EH (cell line): ENCODE measurements at places on chromosomes 5 and 9.
A peak's percentile ranks its signal among the peaks of the same experiment; 100 is the strongest.

- no peak for DNase-seq
These were observed 721.2 kb upstream of the COX7C start for GRCh38 chr5:85896514-85896913.

GRCh38 chr9:87580941-87581438 lies 83.3 kb downstream of the DAPK1 start:
- DNase-seq, result no peak

GRCh38 chr9:128733256-128733655 lies 9.3 kb upstream of the ZDHHC12 start:
- peak; percentile 82 for DNase-seq

DNA sequence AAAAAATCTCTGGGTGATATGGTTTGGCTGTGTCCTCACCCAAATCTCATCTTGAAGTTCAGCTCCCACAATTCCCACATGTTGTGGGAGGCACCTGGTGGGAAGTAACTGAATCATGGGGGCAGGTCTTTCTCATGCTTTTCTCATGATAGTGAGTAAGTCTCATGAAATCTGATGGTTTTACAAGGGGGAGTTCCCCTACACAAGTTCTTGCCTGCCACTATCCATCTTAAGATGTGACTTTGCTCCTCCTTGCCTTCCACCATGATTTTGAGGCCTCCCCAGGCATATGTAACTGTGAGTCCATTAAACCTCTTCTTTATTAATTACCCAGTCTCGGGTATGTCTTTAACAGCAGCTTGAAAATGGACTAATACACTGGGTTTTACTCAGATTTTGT lies 513.9 kb downstream of the TLE4 start:
- DNase-seq, result no peak

DNA sequence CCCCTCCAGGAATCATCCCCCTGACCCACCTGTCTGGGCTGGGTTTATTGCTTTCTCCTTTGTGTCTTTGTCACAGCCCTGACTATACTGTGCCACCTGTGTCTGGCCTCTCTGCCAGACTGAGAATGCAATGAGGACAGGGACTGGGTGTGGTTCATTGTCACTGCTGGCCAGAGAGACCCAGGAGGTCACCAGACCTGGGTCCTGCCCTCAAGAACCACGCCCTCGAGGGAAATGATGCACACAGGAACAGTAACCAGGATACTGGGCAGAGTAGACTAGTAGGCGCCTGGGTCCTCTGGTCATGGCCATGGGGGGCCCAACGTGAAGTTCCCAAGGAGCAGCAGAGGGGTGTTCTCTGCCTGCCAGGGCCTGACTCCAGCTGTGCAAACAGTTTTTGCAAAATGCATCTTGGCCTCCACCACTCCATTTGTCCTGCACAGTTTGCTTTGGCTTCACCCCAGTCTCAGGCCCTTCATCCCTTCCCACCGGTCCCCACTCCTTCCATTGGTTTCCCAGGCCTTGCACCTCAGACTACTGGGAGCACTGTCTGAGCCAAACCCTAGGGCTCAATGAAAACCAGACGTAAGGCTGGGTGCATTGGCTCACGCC lies 17.8 kb downstream of the RGS3 start:
- DNase-seq, result no peak

- DNase-seq, result no peak
These were observed 8.1 kb upstream of the ARSB start for GRCh38 chr5:78993165-78993564.

DNA sequence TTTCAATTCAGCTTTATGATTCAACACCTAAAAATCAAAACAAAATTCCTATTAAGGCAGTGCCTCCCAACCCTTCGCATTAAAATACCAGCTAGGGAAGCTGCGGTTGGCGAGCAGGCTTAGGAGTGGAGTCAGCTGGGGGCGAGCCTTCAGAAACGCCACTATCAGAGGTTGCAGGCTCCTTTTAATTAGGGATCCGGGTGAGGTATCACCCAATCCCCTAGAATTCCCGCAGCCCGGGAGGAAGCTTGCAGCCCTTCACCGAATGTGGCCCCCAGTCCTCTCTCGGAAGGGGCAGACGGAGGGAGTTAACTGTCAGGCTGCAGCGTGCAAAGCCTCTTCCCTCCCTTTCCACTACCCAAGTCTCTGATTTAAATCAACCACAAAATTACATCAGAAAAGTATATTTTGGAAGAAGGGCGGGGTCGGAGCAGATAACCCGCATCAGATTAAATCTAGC lies 1.7 kb downstream of the STC2 start:
- peak; percentile 97 for DNase-seq

- no peak for DNase-seq
These were observed 50.8 kb downstream of the TGFBR1 start for GRCh38 chr9:99155736-99156135.

DNA sequence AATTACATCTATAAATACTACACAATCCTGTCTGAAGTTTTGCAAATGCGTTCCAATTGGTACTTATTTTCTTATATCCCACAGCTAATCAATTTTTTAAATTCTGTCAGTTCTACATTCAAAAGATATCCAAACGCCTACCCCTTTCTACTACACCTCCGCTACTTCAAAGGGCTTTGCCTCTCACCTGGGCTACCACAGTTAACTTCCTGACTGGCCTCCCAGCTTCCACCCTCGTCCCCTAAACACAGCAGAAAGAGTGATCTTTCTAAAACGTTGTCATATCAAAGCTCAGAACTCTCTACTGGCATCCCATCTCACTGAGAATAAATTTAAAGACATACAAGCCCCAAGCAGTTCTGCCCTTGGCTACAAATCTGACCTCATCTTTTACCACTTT lies 32.3 kb upstream of the NIPBL start:
- DNase-seq, result no peak

GRCh38 chr5:37133939-37134338 lies 115.2 kb downstream of the CPLANE1 start:
- peak; percentile 72 for DNase-seq

- no peak for DNase-seq
These were observed 81.8 kb upstream of the RASA1 start for GRCh38 chr5:87185838-87186237.

- DNase-seq, result no peak
These were observed 41.4 kb upstream of the TGFBR1 start for GRCh38 chr9:99063522-99063921.

- DNase-seq, result peak; percentile 48
These were observed 2.9 kb downstream of the SLC45A2 start for GRCh38 chr5:33981408-33982162.

- DNase-seq, result no peak
These were observed 29.8 kb downstream of the FBXL7 start for GRCh38 chr5:15529821-15530220.

GRCh38 chr9:89515416-89515815 lies 17.5 kb upstream of the SEMA4D start:
- no peak for DNase-seq

DNA sequence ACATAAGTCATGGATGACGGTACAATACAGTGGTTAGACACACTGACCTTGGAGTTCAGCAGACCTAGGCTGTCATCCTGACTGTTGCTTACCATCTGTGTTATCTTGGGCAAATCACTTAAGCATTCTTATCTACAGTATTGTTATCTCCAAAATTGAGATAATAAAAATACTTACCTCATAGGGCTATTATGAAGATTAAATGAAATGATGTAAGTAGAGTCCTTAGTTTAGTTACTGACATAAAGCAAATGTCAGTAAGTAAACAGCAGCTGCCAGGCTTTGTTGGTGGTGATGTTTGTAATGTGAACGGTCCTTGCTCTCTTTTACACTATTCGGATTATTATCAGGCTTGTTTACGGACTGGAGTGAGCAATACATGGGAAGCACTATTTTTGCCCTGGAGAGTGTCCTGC lies 107.3 kb upstream of the DPYSL3 start:
- no peak for DNase-seq

DNA sequence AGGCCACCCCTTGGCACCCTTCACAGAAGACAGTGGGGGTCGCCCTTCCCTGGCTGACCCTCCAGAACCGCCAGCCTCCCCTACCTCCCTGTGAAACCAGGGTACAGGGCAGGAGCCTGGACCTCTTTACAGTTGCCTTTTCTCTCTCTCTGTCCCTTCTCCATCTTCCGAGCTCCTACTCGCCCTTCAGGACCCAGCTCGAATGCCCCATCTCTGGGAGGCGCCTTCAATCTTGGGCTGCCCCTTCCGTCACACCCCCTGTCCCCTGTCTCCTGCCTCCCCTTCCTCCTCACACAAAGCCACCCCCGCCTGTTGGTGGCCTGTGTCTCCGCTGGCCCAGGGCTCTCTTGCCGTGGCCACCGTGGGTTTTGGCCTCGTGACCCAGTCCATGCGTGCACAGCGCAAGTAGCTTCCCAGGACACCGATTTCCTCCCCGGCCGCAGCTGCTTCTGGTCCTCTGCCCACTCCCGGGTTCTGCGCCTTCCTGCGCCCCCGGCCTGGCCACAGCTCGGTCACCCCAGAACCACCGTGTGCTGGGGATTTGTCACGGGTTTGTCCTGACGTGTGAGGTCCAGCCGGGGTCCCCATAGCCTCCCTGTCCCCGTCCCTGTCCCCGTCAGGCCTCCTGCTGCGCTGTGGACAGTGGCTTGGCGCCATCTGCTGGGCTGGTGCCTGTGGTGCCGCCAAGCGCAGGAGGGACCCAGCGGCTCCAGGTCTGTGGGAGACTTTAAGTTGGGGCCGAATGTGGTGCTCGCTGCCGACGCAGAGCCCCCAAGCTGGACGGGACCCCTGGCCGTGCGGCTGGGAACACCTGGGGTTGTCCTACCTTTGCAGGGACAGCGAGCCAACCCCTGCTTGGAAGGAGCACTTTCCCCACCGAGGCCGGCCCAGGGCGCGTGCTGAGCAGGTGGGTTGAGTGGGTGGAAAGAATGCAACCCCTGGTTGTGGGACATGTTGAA lies 4.0 kb upstream of the TMEM250 start:
- peak; percentile 59 for DNase-seq

- peak; percentile 61 for DNase-seq
These were observed 694 bp upstream of the PLIN2 start for GRCh38 chr9:19127871-19128500.

GRCh38 chr9:401223-401622 lies 186.6 kb downstream of the DOCK8 start:
- no peak for DNase-seq

GRCh38 chr5:16918156-16918555 lies 17.9 kb downstream of the MYO10 start:
- peak; percentile 19 for DNase-seq

DNA sequence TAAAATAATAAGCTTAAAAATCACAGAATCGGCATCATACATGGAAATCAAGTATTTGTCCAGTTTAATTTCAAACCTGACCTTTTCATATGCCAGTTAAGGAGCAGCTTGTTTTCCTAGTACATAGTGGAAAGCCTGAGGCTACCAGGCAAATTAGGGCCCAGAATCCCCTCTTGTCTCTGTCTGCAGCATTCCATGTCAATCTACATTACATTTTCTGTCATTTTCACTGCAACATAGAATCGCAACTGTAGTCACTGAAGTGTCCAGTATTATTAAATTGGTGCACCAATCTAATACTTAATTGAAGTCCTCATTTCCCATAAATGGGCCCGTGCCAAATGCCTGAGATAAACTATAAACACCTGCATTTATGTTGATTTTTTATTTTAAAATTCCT lies 1352.2 kb upstream of the ACO1 start:
- no peak for DNase-seq

DNA sequence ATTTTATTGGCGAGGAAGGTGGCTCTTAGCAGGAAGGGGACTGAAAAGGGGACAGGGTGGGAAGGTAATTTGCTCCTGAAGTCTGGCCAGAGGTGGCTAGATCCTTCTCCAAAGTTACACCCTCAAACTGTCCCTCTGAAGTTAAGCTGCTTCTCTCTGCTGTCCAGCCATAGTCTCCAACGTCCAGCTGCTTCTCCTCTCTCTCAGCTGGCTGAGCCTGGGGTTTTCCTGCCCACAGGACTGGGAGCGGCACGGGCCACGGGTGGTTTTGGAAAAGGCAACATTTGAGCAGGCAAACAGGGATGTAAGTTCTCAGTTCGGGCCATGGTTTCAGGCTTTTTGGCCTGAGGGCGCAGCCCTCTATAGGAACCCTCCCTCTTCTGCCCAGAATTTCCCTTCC lies 128.3 kb downstream of the YIPF5 start:
- no peak for DNase-seq

- DNase-seq, result no peak
These were observed 9.7 kb downstream of the RGMB start for GRCh38 chr5:98783051-98783649.

DNA sequence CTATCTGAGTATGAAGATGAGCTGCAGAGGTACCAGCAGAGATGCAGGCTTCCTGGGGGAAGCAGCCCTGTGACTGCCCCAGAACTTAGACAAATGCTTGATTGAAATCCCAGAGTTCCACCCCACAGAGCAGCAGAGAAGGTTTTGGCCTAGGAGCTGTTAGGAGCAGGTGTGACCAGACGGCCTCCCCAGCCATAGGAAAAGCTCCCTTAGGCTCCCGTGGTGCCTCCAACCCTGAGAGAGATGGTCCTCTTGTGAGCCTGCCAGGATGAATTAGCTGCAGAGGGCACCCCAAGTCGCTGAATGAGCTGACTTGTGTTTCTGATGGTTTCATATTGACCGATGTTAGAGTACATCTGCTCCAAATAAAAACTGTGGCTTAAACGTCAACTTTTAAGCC lies 22.1 kb downstream of the NTRK2 start:
- DNase-seq, result no peak

- no peak for DNase-seq
These were observed 16.3 kb downstream of the TCERG1 start for GRCh38 chr5:146463446-146463845.

DNA sequence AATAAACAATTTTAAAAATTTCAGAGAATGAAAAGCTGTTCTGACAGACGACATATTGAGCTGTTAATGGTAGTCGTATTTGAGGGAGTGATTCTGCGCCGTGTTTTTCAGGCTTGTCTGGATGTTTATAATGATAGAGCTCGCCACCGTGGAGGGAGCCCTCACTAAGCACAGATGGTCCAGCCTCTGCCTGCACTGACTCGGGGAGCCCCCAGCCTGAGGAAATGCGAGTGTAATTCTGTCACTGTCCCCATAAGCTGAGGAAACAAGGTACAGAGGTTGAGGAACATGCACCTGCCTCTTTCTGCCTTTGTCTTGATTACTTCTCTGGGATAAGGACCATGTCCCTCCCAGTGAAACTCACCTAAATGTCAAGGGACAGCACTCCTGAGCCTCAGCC lies 7.4 kb upstream of the DBH start:
- DNase-seq, result no peak

DNA sequence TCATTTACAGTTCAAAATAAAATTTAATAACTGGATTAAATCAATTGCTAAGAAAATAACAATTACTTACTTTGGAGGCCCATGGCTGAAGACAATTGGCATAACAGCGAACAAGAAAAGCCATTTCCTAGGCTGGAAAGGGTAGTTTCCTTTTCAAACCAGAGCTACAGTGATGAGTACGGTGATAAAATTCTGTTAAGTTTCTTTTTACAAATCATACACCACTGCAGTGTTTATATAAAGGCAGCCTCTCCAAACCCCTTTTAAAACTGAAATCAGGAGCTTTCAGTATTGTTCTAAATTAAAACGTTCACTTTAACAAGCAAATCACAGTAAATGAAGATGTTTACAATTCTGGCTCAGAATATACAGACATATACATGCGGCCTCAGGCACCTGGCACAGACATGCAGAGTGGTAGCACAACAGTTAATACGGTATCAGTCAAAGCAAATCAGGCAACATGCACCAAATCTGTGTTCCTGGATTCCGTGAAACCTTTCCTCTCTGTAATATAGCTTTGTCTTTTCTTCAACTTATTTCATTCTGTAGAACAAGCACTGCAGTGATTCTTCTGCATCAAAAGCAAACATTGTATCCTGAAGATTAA lies 102.9 kb downstream of the RAPGEF6 start:
- DNase-seq, result no peak

GRCh38 chr5:140214831-140215230 lies 39.8 kb downstream of the CYSTM1 start:
- peak; percentile 66 for DNase-seq

GRCh38 chr5:39946356-39947045 lies 521.7 kb upstream of the DAB2 start:
- DNase-seq, result no peak
